ENCODE measurements at places on chromosomes 7 and 10.

- no peak for DNase-seq
Observed at GRCh38 chr10:101841826-101842225, 1.8 kb downstream of the KCNIP2 start.

DNA sequence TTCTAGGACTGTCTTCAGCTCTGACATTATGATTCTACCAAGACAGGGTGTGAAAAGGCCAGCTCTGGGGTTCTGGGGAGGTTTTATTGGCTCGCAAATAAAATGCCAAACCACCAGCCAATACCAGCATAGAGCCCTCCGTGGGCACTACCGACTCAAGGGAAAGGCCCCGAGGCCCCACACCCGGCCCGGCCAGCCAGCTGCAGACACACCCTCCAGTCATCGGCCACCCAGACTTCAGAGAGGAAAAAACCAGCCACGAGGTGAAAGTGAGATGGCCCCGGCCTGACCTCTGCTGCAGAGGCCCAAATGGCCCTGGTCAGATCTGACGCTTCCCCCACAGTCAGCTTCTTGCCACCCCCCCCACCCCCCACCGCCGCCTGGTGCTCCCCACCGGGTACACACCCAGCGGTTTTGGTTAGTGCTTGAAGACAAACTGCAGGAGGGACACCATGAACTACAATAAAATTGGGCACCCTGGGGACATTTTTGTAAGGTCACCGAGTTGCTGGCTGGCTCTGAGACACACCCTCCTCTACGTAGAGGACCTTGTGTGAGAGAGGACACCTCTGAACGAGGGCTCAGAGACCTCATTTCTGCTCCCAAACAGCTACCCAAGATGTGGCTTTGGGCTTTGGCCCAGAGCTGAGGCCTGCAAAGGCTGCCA is 79.9 kb downstream of the PRKAG2 start:
- DNase-seq, result no peak

GRCh38 chr10:79005126-79005810 is 63.5 kb upstream of the ZMIZ1 start:
- no peak for DNase-seq

- DNase-seq, result no peak
Observed at GRCh38 chr7:95517458-95517857, 31.7 kb downstream of the ASB4 start.

DNA sequence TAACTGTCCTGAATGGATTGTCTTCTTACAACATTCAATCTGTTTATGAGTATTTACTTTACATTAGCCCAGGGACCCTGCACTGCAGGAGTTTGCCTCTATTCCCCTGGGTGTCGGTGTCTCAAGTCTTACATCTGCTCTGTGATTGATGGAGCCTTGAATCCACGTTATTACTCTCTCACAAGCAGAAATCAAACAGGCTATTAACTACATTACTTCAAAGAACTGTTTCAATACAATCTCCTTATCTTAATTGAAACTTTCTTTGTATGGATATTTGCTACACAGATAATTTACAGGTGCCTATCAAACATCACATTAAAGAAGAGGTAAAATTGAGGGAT is 3.1 kb upstream of the ARID5B start:
- no peak for DNase-seq
